ENCODE measurements at places on chromosomes 1 and 21.

GRCh38 chr1:192945390-192946130 is 113.6 kb downstream of the UCHL5 start:
- DNase-seq = no peak

- DNase-seq = peak; percentile 97
Measured at GRCh38 chr1:20380616-20381035, 90.0 kb downstream of the VWA5B1 start.

DNA sequence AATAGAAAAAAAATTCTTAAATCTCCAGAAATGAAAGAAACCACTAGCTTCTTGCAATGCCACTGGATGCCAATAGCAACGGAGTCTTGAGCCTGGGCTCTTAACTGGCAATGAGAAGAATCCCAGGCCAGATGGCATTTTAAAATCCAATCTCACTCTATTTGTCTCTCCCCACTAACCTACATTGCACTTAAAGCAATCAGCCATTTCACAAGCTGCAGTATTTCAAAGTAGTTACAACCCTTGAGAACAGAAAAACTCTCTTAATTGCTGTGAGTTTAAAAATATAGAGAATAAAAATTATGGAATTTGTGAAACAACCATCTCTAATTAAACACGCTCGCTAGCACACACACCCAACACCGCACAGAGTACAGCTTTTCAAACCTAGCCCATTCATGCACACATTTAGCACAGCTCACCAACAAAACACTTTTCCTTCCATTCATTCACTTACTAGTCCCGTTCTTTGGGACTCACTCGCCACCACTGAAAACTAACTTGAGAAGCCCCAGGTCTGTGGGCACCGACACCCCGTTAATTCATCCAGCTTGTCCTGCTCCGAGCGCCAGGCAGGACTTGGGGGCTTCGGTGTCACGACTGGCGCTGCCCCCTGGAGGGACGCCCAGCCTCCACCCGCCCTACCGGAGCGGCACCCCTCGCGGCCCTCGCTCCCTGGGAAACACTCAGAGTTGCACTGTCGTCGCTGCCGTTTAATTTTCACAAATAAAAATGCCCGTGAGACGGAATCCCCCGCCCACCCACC is 1.0 kb downstream of the DDAH1 start:
- DNase-seq = peak; percentile 34

GRCh38 chr1:185073725-185074124 is 28.4 kb downstream of the RNF2 start:
- no peak for DNase-seq

DNA sequence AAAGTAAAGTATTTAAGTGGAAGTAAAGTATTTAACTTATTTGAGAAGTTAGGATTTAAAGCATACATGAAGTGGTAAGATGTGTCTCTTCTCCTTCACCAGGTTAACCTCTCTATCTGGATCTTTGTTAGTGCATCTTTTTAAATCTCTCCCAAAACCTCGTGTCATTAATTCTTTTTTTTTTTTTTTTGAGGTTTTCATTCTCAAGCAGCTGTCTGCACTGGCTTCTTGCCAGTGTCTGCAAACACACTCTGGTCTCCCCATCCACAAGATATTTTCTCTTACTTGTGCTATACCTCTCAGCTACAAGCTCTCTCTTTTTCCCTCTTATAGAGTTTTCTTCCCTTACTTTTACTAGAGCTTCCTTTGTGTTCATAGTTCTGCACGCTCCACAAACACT is 49.0 kb downstream of the CLDN17 start:
- DNase-seq = no peak

- DNase-seq = no peak
Measured at GRCh38 chr1:217133092-217133491, 409.9 kb upstream of the ESRRG start.

- DNase-seq = no peak
Measured at GRCh38 chr1:80225510-80225909, 1219.0 kb upstream of the ADGRL4 start.

DNA sequence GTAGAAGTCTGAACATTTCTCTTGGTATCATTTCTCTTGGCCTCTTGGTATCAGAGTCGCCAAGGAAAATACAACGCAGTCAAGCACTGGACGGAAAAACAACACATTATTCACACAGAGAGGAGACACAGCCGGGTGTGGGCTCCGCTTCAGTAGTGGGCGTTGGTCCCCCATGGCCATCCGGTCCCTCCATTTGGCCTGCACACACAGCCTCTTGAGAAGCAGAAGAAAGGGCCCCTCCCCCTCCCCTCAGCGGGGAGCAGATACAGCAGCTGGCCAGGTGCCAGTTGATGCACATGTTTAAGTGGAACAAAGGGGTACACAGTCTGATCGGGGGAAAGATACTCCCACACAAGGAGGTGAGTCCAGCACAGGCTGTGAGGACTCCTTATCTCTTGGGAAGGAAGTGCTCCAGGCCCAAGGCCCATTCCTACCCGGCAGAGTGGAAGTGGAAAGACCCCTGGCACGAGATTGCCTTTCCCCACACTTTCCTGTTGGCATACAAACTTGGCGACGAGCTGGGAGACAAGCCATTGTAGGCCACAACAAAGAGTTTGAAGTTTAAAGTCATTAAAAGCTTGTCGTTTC is 311.3 kb downstream of the FAM72C start:
- DNase-seq = no peak

All from RPMI7951 (cell line).